Fibroblast of skin of left biceps (primary cell): ENCODE measurements at places on chromosomes 6 and 20.

DNA sequence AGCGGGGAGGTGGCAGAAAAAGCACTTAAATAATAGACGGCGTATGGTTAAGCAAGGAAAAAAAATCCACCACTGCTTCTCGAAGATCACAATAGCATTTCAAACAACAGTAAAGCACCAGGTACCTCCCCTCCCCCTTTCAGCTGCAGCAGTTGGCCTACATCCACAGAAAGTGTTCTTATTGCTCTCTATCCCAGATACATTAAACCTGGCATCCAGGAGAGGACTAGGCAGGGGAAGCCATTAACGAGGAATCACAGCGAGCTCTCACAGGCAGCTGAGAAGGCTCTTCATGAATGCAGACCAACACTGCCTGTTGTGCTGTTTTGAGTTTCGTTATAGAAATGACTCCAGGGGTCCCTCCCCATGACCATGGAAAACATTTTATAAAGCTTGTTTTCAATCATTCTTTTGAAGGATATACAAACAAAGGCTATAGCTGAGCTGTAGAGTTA, 11.8 kb downstream of the FYN start:
- no peak for DNase-seq

- no peak for DNase-seq
These were observed 238.9 kb upstream of the FLRT3 start for GRCh38 chr20:14576196-14576877.

- DNase-seq, result no peak
These were observed 3.6 kb upstream of the ARFGEF3 start for GRCh38 chr6:138157986-138158638.

- DNase-seq, result no peak
These were observed 282.2 kb downstream of the PTPRK start for GRCh38 chr6:128238225-128238624.

DNA sequence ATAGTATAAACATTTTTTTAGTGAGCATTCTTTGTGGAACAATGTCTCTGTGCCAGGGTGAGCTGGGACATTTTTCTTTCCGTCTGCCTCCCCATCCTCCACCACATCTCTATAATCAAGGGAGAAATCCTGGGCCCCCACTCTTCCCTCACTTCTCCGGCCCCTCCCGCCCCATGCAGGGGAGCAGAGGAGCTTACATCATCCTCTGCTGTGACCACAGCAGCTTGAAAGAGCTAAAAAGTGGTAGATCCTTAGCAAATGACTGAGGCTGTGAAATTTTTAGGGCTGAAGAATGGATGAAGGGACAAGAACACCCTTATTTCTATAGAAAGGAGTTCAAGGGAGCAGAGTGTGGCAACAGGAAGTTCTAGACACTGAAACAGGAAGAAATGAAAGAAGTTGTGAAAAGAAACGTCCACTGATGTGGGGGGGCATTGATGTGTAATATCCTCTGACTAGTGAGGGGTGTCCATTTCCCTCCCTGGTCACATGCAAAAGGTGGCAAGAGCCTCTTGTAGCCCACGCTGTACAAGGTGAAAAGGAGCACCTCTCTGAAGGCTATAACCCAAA, 380.3 kb upstream of the JARID2 start:
- DNase-seq, result no peak

GRCh38 chr20:63706852-63707557, 771 bp downstream of the ARFRP1 start:
- DNase-seq, result no peak

DNA sequence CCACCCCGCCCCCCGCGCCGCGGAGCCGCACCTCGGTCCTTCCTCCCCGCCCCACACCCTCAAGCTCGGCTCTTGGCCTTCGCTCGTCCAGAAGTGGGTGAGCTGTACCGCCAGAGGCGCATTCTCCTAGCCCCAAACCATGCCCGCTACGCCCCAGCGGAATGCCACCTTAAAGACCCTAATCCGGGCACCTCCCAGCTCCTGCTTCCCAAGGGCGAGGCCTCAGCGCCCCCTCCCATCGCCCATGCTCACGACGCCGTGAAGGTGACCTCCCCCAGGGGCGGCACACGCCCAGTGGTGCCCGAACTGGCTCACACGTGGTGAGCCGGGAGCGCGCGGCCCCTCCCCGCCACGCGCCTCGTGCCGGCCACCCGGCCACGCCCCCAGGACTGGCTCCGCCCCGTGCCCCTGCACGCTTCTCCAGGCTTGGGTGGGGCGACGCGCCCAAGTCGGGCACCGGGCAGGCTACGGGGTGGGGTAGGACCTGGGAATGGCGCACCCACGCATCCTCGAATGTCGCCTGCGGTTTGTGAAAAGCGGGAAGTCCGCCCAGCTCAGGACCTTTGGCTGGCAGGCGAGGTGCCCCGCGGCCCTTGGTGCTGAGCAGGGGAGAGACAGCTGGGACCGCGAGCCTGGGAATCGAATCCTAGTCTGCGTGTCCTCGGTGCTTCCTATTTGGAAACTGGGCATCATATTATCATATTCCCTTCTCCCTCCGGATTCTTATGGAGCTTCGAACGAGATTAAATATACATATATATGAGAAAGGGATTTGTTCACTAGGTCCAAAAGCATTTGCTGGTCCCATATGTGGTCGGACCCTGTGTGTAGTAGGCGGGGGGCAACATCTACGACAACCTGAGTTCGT, 941 bp upstream of the SOX12 start:
- no peak for DNase-seq

GRCh38 chr6:72182337-72183246, 296.2 kb downstream of the RIMS1 start:
- no peak for DNase-seq

DNA sequence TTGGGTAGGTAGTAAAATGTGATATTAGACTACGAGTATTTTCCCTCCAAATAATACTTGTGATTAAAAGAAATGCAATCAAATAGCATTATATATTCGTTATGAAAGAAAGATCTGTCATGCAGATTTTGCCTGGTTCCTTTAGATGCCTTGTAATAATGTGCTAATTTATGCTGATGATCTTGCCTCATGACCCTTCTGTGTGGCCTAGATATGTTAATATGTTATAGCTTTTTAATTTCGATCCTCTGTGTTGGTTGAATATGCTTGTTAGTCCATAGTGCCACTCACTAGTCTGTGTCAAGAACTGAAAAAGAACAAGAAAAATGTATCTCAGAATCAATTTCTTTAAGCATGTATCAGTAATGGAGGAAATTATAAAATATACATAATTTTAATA, 31.9 kb downstream of the CDKAL1 start:
- no peak for DNase-seq

GRCh38 chr20:1297486-1297885, 31.4 kb downstream of the SNPH start:
- no peak for DNase-seq

- DNase-seq, result no peak
These were observed 29.4 kb upstream of the ASF1A start for GRCh38 chr6:118864341-118865099.

GRCh38 chr6:167644412-167645132, 182.1 kb upstream of the AFDN start:
- no peak for DNase-seq

GRCh38 chr6:51472745-51473487, 614.5 kb downstream of the PKHD1 start:
- DNase-seq, result no peak

GRCh38 chr6:111686249-111686931, 80.7 kb upstream of the TRAF3IP2 start:
- no peak for DNase-seq

DNA sequence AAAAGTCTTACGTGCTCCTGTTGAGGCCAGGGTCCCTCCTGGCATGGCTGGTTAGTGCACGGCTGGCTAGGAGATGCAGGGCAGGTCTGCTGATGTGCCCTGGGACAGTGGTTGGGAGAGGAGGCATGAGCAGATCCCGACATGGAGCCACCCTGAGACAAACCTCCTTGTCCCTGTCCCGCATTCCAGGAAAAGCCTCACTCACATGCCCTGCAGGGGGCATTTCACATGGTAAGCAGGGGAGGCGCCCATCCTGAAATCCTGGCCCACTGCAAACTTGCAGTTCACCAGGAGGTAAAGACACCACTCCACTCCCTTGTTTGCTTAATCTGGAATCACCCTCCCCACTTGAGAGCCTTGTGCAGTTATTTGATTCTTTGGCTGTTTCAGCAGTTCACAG, 116.7 kb upstream of the SLC24A3 start:
- no peak for DNase-seq

DNA sequence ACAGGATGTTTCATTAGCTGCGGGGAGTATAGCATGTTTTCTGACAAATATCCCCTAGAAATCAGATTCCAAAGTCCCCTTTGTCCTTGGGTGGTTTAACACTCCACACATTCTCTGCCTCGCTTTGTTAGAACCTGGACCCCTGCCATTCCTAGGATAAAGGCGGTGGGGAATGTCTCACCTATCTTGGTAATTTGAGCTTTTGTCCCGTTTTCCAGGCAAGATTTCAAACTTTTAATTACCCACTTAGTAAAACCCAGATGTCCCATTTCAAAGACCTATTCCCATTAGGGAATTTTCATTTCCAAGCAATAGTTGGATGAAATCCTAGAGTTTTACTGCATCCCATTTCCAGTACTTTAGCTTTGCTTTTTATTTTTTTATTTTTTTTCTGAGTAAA, 501.0 kb upstream of the MAP3K7 start:
- DNase-seq, result no peak

GRCh38 chr6:136035378-136036070, 184.0 kb downstream of the PDE7B start:
- no peak for DNase-seq

DNA sequence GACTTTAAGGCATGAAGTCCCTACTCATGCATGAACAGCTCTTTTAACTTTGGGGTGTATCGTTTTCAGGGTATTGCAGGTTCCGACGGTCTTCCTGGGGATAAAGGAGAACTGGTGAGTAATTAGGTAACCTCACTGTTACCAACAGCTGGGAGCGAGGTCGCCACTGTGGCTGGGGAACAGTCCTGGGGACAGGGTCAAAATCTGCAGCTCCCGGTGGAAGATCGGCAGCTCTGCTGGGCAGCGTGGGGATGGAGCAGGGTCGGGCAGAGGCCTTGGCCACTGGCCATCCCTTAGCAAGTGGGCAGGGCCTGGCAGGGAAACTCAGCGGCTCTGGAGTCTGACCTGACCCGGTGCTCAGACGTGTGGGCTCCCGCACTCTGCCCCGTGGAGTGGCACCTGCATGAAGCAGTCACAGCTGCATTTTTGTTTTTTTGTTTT, 16.1 kb downstream of the COL9A3 start:
- DNase-seq, result no peak

GRCh38 chr6:76381612-76382011, 309.1 kb upstream of the IMPG1 start:
- DNase-seq, result no peak

DNA sequence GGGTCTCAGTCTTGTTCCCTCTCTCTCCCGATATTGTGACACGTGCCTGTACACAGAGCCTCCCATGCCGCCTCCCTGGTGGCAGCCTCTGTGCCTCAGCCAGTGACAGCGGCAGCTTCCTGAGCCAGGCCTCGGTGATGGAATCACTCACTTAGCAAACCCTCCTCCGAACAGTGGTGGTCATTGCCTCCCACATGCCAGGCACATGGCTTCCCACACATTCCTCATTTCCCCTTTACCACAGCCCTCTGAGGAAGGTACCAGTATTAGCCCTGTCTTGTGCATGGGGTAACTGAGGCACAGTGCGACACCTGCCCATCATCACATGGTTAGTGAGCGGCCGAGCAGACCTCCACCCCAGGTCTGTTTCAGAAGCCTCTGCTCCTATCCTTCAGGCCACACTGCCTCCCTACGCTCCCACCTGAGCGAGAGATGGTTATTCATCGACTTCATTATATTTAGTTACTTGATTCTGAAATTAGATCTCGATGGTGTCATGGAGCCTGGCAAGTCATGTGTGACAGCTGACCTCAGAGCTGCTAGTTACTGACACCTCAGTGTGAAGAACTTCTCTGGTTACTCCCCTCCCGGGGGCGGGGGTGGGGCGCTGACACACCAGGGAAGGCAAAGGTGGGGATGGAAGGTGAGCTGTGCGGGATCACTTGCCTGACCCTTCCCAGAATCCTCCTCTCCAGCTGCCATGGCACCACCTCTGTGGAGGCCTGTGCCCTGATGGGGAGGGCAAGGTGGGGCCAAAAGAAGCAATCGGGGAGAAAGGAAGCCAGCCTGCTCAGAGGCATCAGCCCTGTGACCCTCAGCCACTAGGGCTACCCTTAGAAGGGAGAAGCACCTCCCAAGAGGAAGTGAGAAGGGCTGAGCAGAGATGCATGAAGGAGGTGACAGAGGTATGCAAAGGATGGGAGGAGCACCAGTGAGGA, 17.9 kb downstream of the MDGA1 start:
- no peak for DNase-seq

DNA sequence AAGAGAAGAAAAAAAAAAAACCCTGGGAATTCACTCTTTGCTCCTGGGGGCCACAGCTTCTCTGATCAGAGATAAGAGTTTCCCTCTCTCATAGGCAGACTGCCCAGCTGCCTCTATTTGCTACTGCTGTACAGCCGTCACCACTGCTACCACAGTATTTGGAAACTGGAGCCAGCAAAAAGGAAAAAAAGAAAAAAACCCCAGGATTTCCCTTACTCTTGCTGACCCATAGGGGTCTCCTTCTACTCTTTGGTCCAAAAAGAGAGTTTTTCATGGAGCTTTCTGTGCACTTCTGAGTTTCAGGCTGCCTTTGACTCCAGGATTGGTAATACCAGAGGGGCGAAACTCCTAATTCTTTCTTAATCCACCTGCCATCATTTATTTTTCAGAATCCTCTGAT, 89.7 kb downstream of the MDGA1 start:
- DNase-seq, result no peak

DNA sequence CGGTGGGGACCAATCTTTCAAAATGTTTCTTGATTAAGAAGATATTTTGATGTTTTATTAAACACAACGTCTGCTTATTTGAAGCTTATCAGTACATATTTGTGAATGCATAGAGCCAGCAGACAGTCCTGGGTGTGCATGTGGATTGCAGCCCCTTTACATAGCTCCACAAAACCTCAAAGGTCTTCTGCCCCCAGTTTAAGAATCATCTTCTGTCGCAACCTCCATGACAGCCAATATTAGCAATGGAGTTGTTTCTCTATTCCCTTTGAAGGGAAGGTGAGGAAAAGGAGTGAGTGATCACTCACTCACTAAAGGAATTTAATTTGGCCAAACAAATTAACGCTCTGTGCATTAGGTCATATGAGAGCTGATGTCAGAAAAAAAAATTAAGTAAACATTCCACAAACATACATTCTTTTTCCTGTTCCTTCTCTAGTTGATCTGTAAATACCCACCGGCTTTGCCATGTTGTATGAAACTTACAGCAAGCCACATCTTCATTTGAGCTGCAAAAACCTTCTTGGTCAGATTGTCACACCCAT, 152.9 kb downstream of the SIM1 start:
- DNase-seq, result no peak

- DNase-seq, result no peak
These were observed 47.0 kb downstream of the PLAGL1 start for GRCh38 chr6:143961066-143961465.

DNA sequence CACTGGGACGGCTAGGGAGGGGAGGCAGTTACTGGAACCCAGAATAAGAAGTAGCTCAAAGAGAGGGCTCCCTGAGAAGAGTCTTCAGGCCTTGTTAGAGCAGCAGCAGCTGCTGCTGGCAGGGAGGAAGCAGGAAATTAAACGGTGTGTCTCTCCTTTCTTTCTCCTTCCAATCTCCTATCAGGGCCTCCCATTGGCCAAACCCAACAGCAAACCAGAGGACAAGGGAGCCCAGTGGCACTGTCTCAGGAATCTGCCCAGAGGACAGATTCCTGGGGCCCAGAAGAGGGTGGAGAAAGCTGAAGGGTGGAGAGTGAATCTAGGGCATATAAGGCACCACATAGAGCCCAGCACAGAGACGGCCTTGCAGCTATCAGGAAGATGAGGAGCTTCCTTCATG, 10.2 kb downstream of the BTN3A1 start:
- no peak for DNase-seq

- DNase-seq, result no peak
These were observed 269.0 kb downstream of the UST start for GRCh38 chr6:149015535-149016525.
